ENCODE measurements at places on chromosomes 2 and 18. TPM values are rescaled to one million over a fixed set of nuclear protein-coding genes. Genes with fewer than 3 reads are reported as not detected.

Gene SKA1
- 6.6 TPM for total RNA-seq

Gene AP1S3
- 5.9 TPM for total RNA-seq

Gene CCDC68
- 6.9 TPM for total RNA-seq

Gene CPLX4
- total RNA-seq = not detected

Gene OTX1
- 0.14 TPM for total RNA-seq

Gene ADAM23
- 8.2 TPM for total RNA-seq

Gene ABCG8
- total RNA-seq = not detected

Gene METTL5
- 36.2 TPM for total RNA-seq

Gene SLC1A4
- total RNA-seq = 13.3 TPM

Gene LOXL3
- total RNA-seq = 57.5 TPM

Gene TFCP2L1
- not detected for total RNA-seq

Gene FAM161A
- 1.9 TPM for total RNA-seq

Gene NOL4
- total RNA-seq = not detected

Gene TLX2
- not detected for total RNA-seq

Gene ZNF521
- 25.0 TPM for total RNA-seq

Gene ZNF385B
- not detected for total RNA-seq

Gene PIEZO2
- total RNA-seq = 97.7 TPM

Gene BCL11A
- 0.14 TPM for total RNA-seq

Gene ACADL
- total RNA-seq = 0.37 TPM

Gene MOCOS
- 11.0 TPM for total RNA-seq

Gene ASB18
- total RNA-seq = not detected

Gene ACVR2A
- total RNA-seq = 38.0 TPM

Gene MAPK4
- not detected for total RNA-seq

Gene KIAA2012
- total RNA-seq = under 0.01 TPM

Data from smooth muscle cell of bladder (primary cell).